CD14-positive monocyte (primary cell): ENCODE measurements at places on chromosomes 3 and 15. TPM values are rescaled to one million over a fixed set of nuclear protein-coding genes. Genes with fewer than 3 reads are reported as not detected.

- H3K27me3 ChIP-seq = no peaks in the 10 kb centered on the region
- no peak overlapping the region for H3K4me3 ChIP-seq
- no peaks in the 10 kb centered on the region for H3K4me1 ChIP-seq
- H3K27ac ChIP-seq = no peak overlapping the region
- no peak for DNase-seq
Measured at GRCh38 chr3:101252307-101252706, 68.1 kb downstream of the IMPG2 start.

GRCh38 chr3:115284980-115285379 lies 137.9 kb upstream of the ZBTB20 start:
- no peak for DNase-seq
- H3K4me3 ChIP-seq = no peak overlapping the region
- H3K27me3 ChIP-seq = no peaks in the 10 kb centered on the region
- H3K4me1 ChIP-seq = peaks cover 29% of the 10 kb centered on the region

The GMNC gene
- polyA plus RNA-seq = not detected in 2 replicates

DNA sequence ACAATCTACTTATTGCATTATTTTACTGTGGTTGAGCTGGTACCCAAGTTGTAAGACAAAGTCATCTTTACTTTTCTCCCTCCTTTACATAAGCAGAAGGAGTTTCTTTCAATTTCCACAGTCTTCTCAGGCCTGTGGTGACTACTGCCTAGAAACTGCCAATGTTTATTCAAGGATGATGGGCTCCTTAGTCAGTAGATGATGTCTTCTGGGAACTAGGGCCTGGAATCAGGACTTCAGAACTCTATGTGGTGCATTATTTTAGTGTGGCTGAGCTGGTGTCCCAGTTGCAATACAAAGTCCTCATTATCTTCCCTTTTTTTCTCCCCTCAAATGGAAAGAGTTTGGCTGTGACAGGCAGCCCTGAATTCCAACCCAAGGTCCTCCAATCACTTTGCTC lies 1762.5 kb downstream of the SI start:
- no peak for DNase-seq
- no peaks in the 10 kb centered on the region for H3K27me3 ChIP-seq
- H3K27ac ChIP-seq = no peak overlapping the region
- H3K4me3 ChIP-seq = no peak overlapping the region
- H3K4me1 ChIP-seq = no peaks in the 10 kb centered on the region

DNA sequence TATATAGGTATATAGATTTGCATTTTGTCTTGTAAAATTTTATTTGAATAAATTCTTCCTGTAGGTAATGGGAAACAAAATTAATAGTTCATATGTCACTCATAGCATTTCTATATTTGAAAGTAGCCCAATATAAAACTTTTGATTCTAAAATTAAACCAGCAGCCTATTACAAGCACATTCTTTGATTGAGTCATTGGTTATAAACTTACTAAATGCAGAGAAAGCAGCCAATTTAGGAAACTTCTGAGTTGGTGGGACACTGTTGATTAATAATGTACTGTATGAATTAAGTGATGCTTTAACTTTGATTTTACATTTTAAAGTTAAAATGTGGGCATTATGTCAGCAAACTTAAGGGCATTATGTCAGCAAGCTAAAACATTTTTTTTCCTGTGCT lies 34.5 kb downstream of the NR1D2 start:
- H3K4me3 ChIP-seq = no peak overlapping the region
- H3K36me3 ChIP-seq = peaks cover 8% of the 10 kb centered on the region
- no peak overlapping the region for H3K27ac ChIP-seq
- no peaks in the 10 kb centered on the region for H3K27me3 ChIP-seq

DNA sequence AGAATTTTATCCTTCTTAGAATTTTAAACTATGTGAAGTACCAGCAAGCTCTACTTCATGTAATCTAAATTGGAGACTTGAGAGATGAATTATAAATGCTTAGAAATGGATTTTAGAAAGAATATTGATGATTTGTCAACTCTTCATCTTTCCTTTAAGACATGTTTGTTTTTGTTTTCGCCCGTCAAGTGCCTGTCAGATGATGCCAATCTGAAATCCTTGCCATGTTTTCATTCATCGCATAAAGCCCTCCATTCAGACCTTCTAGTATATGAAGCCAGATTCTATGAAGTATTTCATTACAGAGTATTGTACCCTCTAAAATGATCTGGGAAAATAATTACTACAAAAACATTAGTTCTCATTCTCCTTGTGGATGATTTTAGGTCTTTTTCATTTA lies 223.2 kb upstream of the SOX2 start:
- no peak overlapping the region for H3K4me3 ChIP-seq
- no peaks in the 10 kb centered on the region for H3K36me3 ChIP-seq
- no peak overlapping the region for H3K27ac ChIP-seq
- DNase-seq = no peak

DNA sequence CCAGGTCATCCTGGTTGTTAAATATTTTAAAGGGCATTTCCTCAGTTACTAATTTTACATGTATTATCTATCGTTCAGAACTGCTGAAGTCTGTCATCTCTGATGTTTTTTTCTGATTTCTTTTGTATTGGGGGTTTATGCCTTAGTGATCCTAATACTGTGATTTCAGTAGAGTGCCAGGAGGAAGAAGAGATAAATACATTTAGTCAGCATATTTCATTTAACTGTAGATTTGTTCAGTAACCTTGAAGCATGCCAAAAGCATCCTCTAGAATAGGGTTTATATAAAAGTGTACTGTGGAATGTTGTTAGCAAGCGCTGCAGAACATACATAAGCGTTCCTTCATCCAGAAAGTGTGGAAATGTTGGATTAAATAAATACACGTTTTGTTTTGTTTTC lies 342.3 kb upstream of the DPPA4 start:
- H3K4me3 ChIP-seq = no peak overlapping the region
- H3K27ac ChIP-seq = no peak overlapping the region
- no peaks in the 10 kb centered on the region for H3K36me3 ChIP-seq
- no peaks in the 10 kb centered on the region for H3K27me3 ChIP-seq

The CDC25A gene
- 0.03 and 0.07 TPM in 2 replicates for polyA plus RNA-seq

DNA sequence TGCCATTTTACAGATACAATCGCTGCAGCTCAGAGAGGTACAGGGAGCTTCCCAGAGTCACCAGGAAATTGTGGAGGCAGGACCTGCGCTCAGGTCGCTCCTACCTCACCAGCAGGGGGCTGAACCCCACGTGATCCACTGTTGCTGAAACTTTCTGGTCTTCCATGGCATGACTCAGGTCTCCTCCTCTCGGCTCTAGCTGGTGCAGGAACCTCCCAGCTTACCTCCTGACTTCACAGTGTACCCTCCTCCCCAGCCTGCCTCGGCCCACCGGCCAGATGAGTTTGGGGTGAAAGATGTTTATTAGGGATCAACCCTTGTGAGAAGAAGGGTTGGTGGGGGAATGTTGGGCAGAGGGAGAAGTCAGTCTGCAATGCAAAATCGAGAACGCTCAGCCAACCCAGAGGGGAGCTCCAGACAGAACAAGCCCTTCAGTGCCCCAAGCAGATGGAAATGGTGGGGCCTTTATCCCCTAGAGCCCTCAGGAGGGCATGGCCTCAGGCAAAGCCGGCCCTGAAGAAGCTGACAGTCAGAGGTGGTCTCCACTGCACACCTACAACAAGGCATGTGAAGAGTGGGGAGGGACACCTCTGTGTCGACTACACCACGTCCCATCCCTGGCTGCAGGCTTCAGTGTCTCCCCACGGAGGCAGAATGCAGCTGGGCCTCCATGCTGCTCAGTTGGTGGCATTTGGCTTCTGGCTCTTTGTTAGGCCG lies 118.6 kb upstream of the PRR20G start:
- H3K27ac ChIP-seq = no peak overlapping the region
- H3K36me3 ChIP-seq = no peaks in the 10 kb centered on the region
- H3K4me1 ChIP-seq = no peaks in the 10 kb centered on the region
- H3K27me3 ChIP-seq = no peaks in the 10 kb centered on the region
- DNase-seq = no peak
